Activated CD4-positive, alpha-beta T cell treated with anti-CD3 and anti-CD28 coated beads for 24 hours (primary cell): ENCODE measurements at places on chromosomes 11 and 22.

DNA sequence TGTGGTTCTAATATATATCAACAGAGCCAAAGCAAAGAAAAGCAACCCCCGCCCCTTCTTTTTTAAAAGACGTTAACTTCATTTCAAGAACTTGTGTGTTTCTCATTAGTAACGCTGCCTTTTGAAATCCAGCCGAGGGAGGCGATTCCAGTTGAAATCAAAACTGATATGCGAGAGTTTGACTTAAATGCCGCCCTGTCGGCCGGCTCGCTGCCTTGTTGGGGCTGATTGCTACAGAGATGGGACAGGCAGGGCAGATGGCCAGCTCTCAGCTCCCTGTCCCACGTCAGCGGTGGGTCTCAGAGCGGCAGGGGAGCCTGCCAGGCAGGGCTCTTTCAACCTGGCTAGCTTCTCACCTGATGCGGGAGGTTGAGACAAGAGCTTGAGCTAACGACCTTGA is 51.9 kb upstream of the ALX4 start:
- no peak for DNase-seq

DNA sequence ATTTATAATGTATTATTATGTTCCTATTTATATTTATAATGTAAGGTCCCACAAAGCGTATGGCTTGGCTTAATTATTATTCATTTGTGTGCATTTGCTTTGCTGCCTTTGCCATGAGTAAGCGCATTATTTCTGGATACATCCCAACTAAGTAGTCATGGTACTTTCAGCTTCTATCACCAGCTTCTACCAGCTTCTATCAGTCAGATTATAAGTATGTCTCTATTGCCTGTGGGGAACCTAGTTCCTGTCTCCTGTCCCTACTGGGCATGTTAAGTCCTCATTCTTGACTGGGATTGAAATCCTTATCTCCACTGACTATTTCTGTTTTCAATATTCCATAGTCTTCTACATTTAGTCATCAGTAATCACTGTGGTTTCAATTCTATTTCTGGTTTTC is 33.5 kb upstream of the OR10W1 start:
- DNase-seq: no peak

DNA sequence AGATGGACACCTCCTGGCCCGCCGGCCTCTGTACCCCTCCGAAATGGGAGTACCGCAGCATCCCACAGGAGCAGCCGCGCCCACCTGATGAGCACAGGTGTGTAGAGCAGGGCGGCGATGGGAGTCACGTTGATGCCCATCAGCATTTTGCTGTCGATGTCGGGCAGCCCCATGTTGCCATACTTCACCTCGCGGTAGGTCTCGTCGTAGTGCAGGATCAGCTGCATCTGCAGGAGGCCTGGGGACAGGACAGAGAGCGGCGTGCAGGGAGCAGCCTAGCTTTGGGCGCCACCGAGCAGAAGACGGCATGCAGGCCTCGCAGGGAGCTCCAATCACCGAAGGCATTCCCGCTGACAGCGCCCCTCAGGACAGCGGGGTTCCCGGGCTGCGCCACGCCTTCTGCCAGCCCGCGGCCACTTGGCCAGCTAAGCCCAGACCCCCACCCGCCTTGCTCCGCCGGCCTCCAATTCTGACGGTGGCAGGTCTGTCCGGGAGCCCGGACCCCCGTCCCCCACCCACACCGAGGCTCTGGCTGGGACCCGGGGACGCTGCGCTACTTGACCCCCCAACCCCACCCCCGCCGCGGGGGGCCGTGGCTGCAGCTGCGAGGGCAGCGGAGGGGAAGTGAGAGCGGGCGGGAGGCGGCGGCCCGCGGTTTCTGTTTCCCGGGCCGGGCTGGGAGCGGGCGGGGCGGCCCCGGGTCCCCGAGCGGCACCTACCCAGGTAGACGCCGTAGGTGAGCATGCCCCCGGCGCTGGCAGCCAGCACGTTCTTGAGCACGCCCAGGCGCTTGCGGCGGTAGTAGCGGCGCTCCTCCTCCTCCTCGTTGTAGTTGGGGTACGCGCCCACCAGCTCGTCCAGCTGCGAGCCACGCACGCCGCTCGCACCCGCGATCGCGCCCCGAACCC is 705 bp downstream of the UNC93B1 start:
- peak; percentile 33 for DNase-seq

DNA sequence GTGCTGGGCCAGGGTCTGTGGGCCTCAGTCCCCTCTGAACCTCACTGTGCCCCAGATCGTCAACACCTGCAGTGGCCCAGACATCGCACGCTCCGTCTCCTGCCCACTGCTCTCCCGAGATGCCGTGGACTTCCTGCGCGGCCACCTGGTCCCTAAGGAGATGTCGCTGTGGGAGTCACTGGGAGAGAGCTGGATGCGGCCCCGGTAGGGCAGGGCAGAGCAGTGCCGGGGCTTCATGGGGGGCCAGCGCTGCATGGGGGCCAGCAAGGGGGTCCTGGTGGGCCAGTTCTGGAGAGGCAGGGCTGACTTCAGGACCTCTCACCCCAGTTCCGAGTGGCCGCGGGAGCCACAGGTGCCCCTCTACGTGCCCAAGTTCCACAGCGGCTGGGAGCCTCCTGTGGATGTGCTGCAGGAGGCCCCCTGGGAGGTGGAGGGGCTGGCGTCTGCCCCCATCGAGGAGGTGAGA is 16.3 kb downstream of the EPS8L2 start:
- DNase-seq: no peak

- DNase-seq: no peak
These were observed 181.9 kb downstream of the CTTN start for GRCh38 chr11:70580036-70580805.

GRCh38 chr11:76600124-76600655 is 70.4 kb downstream of the LRRC32 start:
- DNase-seq: no peak

DNA sequence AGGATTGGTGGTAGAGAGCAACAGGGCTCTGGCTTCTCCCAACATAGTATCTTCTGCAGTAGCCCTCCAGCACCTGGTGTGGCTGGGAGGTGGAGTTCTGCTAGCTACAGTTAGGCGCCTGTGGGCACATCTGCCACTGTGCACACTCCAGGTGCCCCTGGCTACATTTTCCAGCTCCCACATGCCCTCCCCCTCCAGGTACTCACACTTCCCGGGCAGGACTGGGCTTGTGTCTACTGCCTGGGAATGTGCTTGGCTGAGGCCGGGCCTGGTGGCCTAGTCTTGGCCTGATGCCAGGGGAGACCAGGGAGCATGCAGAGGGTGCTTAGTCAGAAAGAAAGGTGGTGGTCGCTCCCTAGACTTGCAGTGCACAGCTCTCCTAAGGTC is 15.8 kb downstream of the PHLDB1 start:
- DNase-seq: no peak

- no peak for DNase-seq
These were observed 39.6 kb downstream of the NARS2 start for GRCh38 chr11:78535027-78535426.

- no peak for DNase-seq
These were observed 110.9 kb downstream of the RASSF10 start for GRCh38 chr11:13119941-13120520.

GRCh38 chr11:122306831-122307391 is 190.9 kb upstream of the BLID start:
- no peak for DNase-seq

GRCh38 chr11:121437018-121437685 is 15.0 kb upstream of the SORL1 start:
- no peak for DNase-seq

DNA sequence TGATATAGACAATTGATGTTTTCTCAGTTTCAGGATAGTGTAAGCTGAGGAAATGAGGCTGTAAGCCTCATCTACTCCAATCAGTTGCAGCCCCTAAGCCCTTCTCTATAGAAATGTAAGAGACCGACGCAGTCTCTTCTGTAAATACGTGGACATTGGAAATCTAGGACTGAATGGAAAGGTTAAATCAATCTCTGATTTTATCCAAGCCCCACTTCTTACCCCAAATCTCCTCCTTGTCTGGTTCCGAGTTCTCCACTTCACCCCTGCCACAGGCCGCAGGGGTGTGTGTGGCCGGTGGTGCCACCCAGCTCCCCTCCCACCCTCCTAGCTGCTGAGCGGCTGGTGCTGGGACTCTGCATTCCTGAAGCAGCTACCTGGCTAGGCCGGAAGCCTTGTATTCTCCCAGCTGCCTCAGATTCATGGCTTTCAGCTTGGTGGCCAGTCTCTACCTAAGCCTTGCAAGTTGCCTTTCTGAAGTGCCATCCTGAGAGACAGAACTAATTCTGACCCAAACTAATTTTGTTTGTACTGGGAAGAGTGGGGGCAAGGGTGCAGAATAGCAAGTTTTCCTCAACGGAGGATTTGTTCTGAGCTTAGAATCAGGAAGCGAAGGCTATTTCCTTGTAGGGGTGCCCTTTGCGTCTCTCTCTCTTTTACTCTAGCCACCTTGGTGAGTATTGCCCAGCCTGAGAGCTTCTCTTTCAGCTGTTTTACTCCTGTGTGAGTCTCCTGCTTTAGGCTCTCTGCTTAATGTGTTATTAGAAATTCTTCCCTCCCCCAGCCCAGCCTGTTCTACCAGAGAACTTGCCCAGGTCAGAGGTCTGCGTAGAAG is 749 bp downstream of the VWA5A start:
- DNase-seq: no peak

DNA sequence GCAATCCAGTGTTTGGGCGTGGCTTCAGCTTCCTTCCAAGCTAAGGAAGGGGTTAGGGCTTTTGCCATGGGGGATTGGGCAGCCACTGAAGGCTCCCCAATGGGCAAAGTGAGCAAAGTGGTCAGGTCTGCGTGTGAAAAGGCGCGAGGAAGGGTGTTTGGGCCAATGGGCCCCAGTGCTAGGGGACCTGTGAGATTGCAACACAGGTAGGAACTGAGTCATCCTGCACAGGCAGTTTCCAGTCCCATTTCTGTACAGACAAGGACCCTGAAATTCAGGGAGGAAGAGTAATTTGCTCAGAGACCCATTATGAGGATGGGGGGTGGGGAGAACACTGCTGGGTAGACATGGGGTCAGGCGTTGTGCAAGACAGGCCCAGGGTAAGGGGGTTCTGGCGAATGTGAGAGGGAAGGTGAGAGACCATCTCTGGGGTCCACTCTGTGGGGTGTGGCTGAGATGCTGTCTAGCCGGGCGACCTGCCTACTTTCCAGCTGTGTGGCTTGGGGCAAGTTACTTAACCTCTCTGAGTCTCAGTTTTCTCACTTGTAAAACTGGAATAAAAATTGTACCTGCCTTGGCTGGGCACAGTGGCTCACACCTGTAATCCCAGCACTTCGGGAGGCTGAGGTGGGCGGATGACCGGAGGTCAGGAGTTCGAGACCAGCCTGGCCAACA is 7.3 kb downstream of the CCDC88B start:
- no peak for DNase-seq

DNA sequence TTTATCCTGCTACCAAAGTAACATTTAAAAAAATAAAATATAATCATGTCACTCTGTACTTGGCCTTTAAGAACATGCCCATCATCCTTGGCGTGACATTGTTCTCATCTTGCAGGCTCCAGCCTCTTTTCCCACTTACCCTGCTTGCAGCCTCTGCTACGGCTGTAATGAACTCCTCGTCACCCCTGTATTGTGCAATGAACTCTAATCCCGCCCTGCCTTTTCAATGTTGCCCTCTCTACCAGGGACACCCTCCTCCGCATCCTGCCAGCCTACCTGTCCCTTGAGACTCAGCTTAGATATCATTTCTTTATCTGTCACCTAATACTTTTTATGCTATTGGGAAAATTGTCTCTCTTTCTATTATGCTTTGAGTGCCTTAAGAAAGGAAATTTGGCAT is 12.6 kb upstream of the MMP20 start:
- DNase-seq: no peak

DNA sequence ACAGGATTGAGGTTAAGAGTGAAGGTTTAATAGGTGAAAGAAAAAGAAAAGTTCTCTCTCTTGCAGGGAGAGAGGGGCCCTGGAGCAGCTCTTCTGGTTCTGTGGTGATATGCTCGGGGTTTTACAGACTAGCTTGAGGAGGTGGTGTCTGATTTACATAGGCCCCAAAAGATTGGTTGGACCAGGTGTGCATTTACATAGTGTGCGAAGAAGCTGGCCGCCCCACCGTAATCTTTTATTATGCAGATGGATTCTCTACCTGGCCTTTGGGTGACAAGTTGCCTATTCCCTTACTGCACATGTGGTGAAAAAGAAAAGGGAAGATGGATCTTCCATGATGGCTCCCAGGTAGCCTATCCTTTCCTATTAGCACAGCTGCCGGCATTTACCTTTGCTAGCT is 219.9 kb upstream of the GRIA4 start:
- no peak for DNase-seq
